ENCODE measurements at places on chromosomes 12 and 14. TPM values are rescaled to one million over a fixed set of nuclear protein-coding genes. Genes with fewer than 3 reads are reported as not detected.

GRCh38 chr14:104583424-104584306 is 4.1 kb downstream of the C14orf180 start:
- H3K4me3 ChIP-seq, result no peak overlapping the region
- H3K27me3 ChIP-seq, result no peaks in the 10 kb centered on the region
- H3K36me3 ChIP-seq, result no peaks in the 10 kb centered on the region
- no peak overlapping the region for H3K27ac ChIP-seq
- H3K4me1 ChIP-seq, result no peaks in the 10 kb centered on the region

Gene GDF3
- total RNA-seq, result 0.24 TPM

DNA sequence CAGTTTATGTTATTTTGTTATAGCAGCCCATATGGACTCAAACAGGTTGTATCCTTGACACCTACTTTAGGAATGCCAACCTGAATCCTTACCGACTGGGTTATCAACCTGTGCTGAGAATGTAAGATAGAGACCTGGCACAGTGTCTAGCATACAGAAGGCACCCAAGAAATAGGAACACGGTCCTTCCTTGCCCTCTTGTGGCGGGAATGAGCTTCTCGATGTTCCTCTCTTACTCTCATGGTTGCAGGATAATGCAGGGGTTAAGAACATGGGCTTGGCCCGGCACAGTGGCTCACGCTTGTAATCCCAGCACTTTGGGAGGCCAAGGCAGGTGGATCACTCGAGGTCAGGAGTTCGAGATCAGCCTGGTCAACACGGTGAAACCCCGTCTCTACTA is 6.5 kb downstream of the C12orf43 start:
- no peak for DNase-seq
- H3K27me3 ChIP-seq, result no peaks in the 10 kb centered on the region
- no peak overlapping the region for H3K4me3 ChIP-seq

Gene SLC4A8
- 1.7 TPM for total RNA-seq

DNA sequence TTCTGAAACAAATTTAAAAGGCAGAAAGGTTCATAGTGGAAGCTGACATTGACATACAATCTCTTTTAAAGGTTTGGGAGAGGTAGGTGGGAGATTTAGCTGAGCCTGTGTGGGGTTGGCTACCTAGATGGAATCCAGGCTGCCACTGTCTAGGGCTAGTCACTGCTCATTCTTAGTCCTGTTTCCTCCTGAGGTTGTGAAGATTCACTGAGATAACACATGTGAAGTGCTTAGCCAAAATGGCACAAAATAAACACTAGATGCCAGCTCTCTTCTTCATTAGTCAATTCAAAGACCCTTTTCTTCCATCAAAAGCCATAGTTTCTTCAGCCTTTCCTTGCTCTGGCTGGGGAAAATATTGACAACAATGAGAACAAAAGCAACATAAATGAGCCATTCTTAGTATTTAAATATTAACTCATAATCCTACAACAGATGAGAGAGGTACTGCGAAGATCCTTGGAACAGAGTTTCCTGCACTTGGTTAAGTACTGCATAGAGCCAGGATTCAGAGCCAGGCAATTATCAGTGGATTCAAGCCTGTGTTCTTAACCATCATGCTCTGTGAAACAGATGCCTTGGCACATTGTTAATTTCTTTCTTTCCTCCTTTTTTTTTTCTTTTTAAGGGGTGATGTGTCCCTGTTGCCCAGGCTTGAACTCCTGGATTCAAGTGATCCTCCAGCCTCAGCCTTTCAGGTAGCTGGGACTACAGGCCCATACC is 3.5 kb downstream of the MYF6 start:
- H3K4me1 ChIP-seq, result no peaks in the 10 kb centered on the region
- DNase-seq, result no peak
- H3K27ac ChIP-seq, result no peak overlapping the region
- no peaks in the 10 kb centered on the region for H3K36me3 ChIP-seq
- H3K4me3 ChIP-seq, result no peak overlapping the region

Gene DBX2
- under 0.01 TPM for total RNA-seq

- no peak for DNase-seq
- no peaks in the 10 kb centered on the region for H3K36me3 ChIP-seq
- no peak overlapping the region for H3K27ac ChIP-seq
- H3K4me3 ChIP-seq, result no peak overlapping the region
- no peaks in the 10 kb centered on the region for H3K4me1 ChIP-seq
Measured at GRCh38 chr14:38286452-38286851, 30.6 kb upstream of the CLEC14A start.

- DNase-seq, result no peak
- no peaks in the 10 kb centered on the region for H3K27me3 ChIP-seq
- H3K36me3 ChIP-seq, result no peaks in the 10 kb centered on the region
- peak overlapping the region; percentile 79 for H3K27ac ChIP-seq
- peaks cover 28% of the 10 kb centered on the region for H3K4me1 ChIP-seq
- peak overlapping the region; percentile 5 for H3K4me3 ChIP-seq
Measured at GRCh38 chr14:75542588-75543091, 20.4 kb downstream of the BATF start.

Gene DRAM1
- 8.2 TPM for total RNA-seq

DNA sequence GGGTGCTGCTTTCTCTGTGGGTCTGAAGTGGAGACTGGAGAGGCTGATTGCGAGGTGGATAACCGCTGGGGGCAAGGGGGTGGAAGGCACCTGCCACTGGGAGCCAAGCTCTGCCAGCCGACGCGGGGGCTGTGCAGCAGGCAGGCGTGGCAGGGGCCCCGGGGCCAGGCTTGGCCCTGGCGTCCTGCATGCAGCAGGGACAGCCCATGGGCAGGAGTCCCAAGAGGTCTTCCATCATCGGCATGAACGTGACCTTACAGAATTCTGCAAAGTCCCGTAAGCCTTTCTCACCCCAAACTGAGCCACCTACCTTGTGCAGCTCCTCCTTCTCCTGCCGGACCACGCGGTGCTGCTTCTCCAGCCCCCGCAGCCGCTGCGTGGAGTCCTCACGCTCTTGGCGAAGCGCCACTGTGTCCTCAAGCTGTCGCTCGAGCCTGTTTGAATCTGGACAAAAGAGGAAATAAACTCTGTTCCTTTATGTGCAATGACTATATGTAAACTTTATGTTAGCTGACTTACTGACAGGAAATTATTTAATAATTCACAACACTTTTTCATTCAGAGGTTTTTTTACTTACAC is 51.3 kb downstream of the AMN start:
- H3K36me3 ChIP-seq, result no peaks in the 10 kb centered on the region
- no peak for DNase-seq

Gene KLRC3
- total RNA-seq, result 1.7 TPM

- no peak for DNase-seq
- no peak overlapping the region for H3K27ac ChIP-seq
- H3K4me1 ChIP-seq, result no peaks in the 10 kb centered on the region
- H3K36me3 ChIP-seq, result no peaks in the 10 kb centered on the region
Measured at GRCh38 chr12:51647647-51648046, 56.6 kb downstream of the SCN8A start.

DNA sequence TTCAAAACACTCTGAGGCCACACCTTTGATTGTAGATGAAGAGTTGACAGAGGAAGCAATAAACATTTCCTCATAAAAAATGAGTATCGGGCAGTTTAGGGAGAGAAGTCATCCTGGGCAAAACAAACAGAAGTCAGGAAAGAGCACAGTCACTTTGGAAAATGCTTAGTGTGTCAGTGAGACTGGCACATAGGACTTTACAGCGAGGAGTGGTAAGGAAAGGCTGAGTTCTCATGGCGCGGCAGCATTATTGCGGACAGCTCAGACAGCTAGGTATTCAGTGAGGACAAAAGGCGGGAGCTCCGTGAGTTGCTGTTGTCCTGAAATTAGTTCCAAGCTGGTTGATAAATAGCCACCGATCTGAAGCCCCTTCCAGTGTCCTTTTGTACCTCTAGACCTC is 229.9 kb downstream of the SNAPC1 start:
- no peaks in the 10 kb centered on the region for H3K27me3 ChIP-seq
- H3K27ac ChIP-seq, result no peak overlapping the region
- DNase-seq, result no peak
- no peaks in the 10 kb centered on the region for H3K4me1 ChIP-seq

Gene COCH
- total RNA-seq, result 1.7 TPM

Gene EXOC3L4
- total RNA-seq, result 16.0 TPM

GRCh38 chr14:95480887-95481226 is 35.6 kb downstream of the SYNE3 start:
- no peak overlapping the region for H3K4me3 ChIP-seq
- no peak for DNase-seq
- H3K27ac ChIP-seq, result no peak overlapping the region
- H3K4me1 ChIP-seq, result peaks cover 17% of the 10 kb centered on the region

DNA sequence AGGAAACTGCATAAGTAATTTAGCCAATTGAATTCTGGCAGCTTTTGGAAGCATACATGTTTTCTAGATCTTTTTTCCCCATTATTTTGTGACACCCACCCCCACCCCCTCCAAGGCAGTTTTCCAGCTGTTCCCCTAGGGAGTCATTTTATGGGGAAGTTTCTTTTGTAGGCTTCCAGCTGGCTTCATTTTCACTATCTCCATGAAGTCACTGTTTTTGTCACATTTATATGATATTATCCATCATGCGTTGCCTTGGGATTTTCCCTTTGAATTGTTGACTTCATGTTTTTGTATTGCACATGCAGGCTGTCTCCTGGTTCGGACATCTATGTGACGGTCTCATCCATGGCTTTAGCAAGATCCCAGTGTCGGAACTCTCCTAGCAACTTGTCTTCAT is 233.6 kb upstream of the RGS6 start:
- H3K27me3 ChIP-seq, result no peaks in the 10 kb centered on the region
- H3K4me3 ChIP-seq, result no peak overlapping the region
- no peak for DNase-seq
- no peak overlapping the region for H3K27ac ChIP-seq

Gene NOS1
- 0.05 TPM for total RNA-seq

GRCh38 chr12:42281278-42281677 is 43.2 kb upstream of the YAF2 start:
- no peaks in the 10 kb centered on the region for H3K36me3 ChIP-seq
- no peak overlapping the region for H3K27ac ChIP-seq
- DNase-seq, result no peak
- H3K4me1 ChIP-seq, result no peaks in the 10 kb centered on the region

GRCh38 chr12:40208707-40209446 is 15.9 kb upstream of the LRRK2 start:
- no peak overlapping the region for H3K27ac ChIP-seq
- no peak for DNase-seq
- no peak overlapping the region for H3K4me3 ChIP-seq
- peaks cover 2% of the 10 kb centered on the region for H3K4me1 ChIP-seq

DNA sequence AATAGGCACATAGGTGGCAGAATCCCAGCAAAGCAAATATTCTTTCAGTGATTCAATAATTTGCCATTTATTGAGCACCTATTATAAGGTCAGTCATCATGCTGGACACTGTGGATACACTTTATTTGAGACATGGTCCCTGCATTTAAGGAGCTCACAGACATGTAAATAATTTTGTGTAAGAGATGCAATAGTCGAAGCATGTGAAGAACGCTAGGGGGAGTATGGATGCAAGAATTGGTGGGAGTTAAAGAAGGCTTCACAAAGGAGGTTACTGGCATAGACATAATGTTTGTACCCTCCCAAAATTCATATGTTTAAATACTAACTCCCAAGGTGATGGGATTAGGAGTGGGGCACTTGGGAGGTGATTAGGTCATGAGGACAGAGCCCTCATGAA is 260.6 kb upstream of the GARIN6 start:
- no peak for DNase-seq
- H3K27me3 ChIP-seq, result no peaks in the 10 kb centered on the region
- no peak overlapping the region for H3K4me3 ChIP-seq
- no peak overlapping the region for H3K27ac ChIP-seq

DNA sequence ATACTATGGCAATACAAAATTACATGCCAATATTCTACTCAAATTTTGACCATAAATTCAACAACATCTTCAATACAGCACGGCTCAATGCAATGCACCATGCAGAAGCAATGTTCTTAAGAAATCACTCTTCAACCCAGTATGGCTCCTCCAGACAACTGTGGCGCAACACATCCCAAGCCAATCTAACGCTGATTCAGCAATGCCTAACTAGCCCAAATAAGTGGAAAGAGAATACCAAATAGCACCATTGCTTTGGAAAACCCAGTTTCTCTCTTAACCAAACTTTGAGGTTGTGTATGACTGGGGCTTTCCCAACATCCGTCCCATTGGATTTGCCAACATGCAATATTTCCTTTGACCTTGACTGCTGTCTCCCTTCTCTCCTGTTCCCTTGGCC is 211.1 kb upstream of the TBX3 start:
- H3K4me3 ChIP-seq, result no peak overlapping the region
- H3K36me3 ChIP-seq, result no peaks in the 10 kb centered on the region
- no peak overlapping the region for H3K27ac ChIP-seq
- H3K4me1 ChIP-seq, result no peaks in the 10 kb centered on the region
- DNase-seq, result no peak

- H3K4me3 ChIP-seq, result no peak overlapping the region
- H3K36me3 ChIP-seq, result no peaks in the 10 kb centered on the region
- no peaks in the 10 kb centered on the region for H3K27me3 ChIP-seq
- H3K4me1 ChIP-seq, result no peaks in the 10 kb centered on the region
Measured at GRCh38 chr12:130559806-130560205, 156.3 kb downstream of the RIMBP2 start.

GRCh38 chr12:44488180-44488579 is 387.9 kb downstream of the NELL2 start:
- H3K4me1 ChIP-seq, result no peaks in the 10 kb centered on the region
- H3K4me3 ChIP-seq, result no peak overlapping the region

DNA sequence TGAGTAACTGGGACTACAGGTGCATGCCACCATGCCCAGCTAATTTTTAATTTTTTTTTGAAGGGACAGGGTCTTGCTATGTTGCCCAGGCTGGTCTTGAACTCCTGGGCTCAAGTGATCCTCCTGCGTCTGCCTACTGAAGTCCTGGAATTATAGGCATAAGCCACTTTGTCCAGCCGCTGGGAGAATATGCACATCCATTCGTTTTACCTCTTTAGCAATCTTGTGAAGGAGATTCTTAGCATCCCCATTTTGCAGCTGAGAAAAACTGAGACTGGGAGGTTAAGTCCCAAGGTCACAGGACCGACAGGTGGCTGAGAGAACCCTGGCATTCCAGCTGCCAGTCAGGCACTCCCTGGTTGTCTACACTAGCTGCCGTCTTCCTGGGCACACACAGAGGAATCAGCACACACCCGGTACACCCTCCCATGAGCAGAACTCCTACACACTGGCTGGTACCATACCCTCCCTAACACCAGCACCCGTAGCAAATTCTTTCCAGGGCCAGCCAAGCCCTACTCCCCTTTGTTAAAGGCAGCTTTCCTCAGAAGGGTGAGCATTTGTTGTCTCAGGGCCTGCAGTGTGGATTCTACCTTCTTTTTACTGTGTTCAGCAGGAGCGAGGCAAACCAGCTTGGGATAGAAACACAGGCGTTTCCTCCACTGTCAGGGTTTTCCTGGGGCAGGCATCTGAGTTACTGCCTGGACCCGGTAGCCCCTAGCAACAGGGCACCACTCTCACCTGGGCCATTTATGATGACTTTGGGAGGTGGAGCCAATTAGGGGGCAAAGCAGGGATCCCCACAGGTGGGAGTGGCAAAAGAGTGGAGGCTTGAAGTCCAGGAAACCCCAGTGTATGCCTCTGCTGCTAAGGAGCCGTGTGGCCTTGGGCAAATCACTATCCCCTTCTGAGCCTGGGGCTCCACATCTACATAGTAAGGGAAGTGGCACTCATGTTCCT is 70.2 kb downstream of the IRF2BPL start:
- no peak for DNase-seq
- H3K4me3 ChIP-seq, result no peak overlapping the region
- no peaks in the 10 kb centered on the region for H3K36me3 ChIP-seq
- H3K4me1 ChIP-seq, result peaks cover 76% of the 10 kb centered on the region
- no peak overlapping the region for H3K27ac ChIP-seq

Gene MYF5
- not detected for total RNA-seq
